ENCODE measurements at places on chromosomes 1 and 21.

GRCh38 chr1:160567858-160568682, 11.2 kb downstream of the CD84 start:
- DNase-seq: no peak

DNA sequence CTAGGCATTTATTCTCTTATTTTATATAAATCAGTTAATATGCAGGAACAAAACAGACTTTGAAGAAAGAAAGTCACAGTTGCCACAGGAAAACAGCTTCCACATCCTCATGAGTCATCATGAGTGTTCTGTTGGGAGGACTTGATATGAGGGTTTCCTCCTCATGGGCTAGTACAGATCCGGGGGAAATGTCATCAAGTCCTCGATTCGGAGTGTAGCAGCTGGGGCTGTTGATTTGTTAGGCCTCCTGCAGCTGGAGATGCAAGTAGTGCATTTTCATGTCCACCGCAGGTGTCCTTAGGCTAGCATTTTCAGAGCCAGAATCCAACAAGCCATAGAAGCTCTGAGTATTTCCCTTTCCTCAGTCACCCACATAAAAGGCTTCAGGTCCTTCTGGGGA, 36.7 kb downstream of the ADAM30 start:
- peak; percentile 69 for DNase-seq

DNA sequence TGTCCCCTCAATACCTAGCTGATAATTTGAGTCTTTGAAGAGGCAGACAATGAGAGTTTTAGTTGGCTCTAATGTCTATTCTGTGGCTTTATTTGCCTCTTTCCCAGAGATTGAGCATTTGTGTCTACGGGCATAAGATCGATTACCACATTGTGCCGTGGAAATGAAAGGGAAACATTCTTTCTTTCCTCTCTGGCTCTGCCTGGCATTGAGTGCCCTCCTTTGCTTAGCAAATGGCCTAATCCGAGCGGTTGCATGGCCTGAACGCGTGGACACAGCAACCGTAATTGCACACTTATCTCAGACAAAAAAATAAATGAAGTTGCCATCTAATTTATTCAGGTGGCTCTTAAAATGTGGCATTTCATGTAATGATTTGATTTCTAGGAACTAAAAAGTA, 247.9 kb downstream of the ADGRL2 start:
- DNase-seq: no peak

GRCh38 chr1:25615172-25615541, 1.4 kb upstream of the MAN1C1 start:
- DNase-seq: no peak

GRCh38 chr21:38842079-38842478, 36.4 kb downstream of the ETS2 start:
- DNase-seq: no peak

GRCh38 chr1:14970115-14970798, 183.3 kb upstream of the TMEM51 start:
- no peak for DNase-seq

- no peak for DNase-seq
Measured at GRCh38 chr1:36279110-36279788, 26.9 kb upstream of the SH3D21 start.

DNA sequence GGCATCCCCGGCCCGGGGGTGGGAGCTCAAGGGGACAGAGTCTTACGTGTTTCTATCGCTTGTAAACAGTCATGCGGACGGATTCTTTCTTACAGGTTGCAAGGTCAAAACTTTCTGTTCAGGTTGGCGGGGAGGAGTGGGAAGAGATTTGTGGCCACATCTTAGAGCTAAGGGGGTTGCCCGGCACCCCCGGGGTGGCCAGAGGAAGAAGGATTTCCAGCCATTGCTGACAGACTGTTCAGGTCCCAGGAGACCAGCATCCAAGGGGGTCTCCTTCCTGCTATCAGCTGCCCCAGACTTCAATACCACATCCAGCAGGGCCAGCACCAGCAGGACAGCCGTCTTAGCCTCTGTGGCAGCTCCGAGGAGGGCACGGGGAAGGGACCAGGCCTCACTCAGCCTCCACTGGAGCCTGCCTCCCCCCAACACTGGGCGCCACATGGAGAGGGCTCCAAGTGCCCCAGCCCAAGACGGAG, 52.0 kb downstream of the KIF21B start:
- DNase-seq: no peak

GRCh38 chr1:19661721-19662228, 2.9 kb upstream of the HTR6 start:
- DNase-seq: peak; percentile 39

DNA sequence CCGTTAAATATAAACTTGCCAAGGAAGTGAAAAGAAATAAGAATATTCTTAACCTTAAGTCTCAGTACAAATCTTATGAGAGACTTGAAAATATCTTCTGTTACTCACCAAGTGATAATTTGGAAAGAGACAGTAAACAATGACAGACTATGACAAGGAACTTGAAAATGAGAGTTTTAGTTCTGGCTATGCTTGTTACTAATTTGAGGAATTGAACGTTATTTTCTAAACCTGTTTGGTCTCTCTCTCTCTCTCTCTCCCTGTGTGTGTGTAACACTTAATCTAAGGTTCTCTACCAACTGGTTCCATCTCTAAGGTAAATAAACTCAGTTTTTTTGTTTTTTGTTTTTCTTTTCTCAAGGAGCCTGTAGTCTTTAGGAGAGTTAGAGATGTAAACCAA, 161.8 kb downstream of the AMY1C start:
- no peak for DNase-seq

- DNase-seq: no peak
Measured at GRCh38 chr1:76928522-76928921, 61.2 kb downstream of the ST6GALNAC5 start.

- DNase-seq: no peak
Measured at GRCh38 chr1:234841281-234841680, 231.3 kb upstream of the IRF2BP2 start.

DNA sequence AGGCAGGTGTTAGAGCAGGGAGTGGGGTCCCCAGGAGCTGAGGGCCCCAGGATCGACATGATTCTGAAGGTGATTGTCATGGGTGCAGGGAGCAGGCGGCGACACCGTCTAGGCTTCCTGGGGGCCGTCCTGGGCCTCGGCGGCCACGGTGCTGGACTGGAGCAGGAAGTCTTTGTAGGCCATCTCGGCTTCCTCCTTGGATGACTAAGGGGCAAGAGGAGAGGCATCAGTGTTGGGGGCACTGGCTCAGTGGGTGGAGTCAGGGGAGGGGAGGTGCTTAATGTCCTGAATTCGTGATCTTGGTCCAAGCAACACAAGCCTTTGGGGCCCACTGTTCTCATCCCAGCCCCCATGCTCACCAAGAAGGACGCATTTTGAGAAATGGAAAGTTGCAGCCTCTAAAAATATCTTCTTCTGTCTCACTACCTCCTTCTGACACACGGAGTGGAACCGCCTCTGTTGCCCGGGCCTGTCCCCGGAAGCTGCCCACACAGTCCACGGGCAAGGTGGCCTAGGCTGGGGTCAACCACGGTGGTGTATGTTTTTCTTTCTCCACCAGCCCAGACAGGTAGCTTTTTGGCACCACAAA, 8.6 kb upstream of the FCMR start:
- no peak for DNase-seq

- no peak for DNase-seq
Measured at GRCh38 chr1:109508001-109508872, 1.3 kb downstream of the AMIGO1 start.

- DNase-seq: no peak
Measured at GRCh38 chr1:75969550-75969949, 37.3 kb upstream of the ASB17 start.

DNA sequence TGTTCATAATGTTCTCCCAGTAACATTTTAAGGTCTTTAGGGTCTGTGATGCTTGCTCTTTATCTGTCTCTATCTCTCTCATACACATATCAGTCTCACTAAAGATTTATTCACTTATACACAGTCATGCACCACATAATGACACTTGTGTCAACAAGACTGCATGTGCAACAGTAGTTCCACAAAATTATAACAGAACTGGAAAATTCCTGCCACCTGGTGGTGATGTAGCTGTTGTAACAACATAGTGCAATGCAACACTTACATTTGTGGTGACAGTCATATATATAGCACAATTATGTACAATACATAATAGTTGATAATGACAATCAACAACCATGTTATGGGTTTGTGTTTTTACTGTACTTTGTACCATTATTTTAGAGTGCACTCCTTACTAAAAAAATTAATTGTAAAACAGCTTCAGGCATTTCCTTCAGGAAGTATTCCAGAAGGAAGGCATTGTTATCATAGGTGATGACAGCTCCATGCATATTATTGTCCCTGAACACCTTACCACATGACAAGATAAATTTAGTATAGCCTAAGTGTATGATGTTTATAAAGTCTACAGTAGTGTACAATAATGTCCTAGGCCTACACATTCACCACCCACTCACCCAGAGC, 8.1 kb downstream of the TDRD5 start:
- peak; percentile 74 for DNase-seq

- DNase-seq: no peak
Measured at GRCh38 chr1:115179397-115180079, 90.2 kb upstream of the TSPAN2 start.

GRCh38 chr1:232435729-232436128, 194.2 kb downstream of the SIPA1L2 start:
- DNase-seq: no peak

GRCh38 chr1:167126811-167127210, 32.9 kb downstream of the STYXL2 start:
- DNase-seq: no peak

DNA sequence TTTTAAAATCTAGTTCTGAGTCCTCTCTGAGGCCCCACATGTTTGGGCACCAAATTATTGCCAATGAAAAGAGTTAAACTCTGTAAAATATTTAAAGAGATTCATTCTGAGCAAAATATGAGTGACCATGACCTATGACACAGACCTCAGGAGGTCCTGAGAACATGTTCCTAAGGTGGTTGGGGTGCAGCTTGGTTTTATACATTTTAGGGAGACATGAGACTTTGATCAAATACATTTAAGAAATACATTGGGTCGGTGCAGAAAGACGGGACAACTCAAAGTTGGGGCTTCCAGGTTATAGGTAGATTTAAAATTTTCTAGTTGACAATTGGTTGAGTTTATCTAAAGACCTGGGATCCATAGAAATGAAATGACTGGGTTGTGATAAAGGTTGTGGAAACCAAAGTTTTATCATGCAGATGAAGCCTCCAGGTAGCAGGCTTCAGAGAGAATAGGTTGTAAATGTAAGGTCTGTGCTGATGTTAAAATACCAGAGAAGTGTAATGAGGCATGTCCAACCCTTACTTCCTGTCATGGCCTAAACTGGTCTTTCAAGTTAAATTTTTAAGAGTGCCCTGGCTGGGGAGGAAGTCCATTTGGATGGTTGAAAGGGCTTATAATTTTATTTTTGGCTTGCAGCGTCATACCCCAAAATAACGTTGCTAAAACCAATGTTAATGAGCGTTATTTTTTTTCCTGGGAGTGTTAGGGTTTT, 274.9 kb downstream of the NUF2 start:
- no peak for DNase-seq

DNA sequence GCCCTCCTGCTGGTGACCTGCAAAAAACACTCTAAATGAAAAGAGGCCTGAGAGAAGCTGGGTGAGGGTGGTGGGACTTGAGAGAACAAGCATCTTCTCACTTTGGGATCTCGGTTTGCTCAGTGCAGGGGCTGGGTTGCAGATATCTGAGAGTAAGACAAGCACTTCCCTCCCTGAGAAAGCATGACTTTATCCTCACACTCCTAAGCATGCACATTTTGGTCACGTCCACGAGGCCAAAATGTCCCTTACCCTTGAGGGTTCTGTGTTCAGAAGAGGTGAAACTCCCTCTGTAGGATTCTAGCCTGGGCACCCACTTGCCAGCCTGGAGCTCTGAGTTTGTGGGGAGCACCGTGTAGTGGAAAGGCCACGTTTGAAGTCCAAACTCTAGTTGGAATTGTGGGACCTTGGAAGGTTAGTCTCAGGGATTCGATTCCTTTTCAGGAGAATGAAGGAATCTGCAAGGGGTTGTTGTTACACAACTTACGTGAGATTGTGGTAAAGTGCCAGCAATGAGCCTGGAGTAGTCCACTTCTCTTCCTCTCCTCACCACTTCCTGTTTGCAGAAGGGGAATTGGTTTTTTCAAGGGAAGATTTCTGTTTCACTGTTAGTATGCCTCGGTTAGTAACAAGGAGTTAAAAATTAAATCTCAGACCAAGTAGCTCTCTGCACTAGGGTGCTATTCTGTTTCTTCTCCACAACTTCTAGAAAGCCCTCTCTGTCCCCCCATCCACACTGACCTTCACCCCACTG, 3.0 kb downstream of the FCAMR start:
- DNase-seq: no peak

GRCh38 chr21:23218667-23219066, 2220.5 kb downstream of the NCAM2 start:
- no peak for DNase-seq

All from MM.1S (cell line).